ENCODE measurements at places on chromosomes 2 and 18. TPM values are rescaled to one million over a fixed set of nuclear protein-coding genes. Genes with fewer than 3 reads are reported as not detected.

GRCh38 chr2:199223791-199224190 lies 233.9 kb downstream of the SATB2 start:
- DNase-seq: no peak

DNA sequence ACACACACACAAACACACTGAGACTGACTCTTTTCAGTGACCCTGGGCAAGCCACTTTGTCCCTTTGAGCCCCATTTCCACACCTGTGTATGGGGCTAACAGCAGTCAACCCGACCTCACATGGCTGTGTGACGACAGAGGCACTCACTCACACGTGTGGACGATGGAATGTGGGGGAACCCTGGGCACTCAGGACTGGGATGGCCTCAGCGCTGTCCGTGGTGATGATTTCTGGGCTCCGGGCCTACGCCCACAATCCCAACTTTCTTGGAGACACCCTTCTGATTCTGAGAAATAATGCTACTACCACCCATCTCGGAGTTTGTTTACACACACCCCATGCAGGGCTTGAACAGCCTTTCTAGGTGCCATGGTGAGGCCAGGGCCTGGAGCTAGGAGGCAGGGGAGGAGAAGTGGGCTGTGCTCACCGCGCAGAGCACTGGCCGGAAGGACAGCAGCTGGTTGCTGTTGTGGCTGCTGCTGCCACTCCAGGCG lies 1.5 kb downstream of the CRYBA2 start:
- no peak for DNase-seq

DNA sequence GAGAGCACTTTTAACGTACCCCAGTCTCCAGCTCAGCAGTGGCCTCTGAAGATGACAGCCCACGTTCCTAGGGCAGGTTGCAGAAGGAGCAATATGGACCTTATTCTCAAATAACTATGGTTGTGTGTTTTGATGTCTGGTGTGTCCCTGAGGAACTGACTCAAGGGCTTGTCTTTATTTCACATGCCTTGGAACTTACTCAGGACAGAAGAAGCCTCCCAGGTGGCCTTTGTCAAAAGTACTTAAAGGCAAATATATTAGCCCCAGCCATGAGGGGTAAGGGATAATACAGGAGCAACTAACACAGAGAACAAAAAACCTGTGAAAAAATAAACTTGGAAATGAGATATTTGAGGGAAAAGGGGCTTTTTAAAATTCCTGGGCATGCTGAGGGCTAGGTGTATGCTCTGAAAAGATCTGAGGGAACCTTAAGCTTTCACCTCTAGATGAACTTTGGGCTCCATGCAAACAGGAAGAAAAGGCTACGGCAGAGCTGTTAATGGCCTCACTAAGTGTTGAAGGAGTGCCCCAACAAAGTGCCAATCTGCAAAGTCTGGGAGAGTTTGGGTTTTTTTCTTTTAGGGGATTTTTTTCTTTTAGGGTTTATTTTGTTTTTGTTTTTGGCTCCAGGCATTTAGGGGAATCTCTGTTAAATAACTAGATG lies 40.3 kb downstream of the SRBD1 start:
- DNase-seq: no peak

- DNase-seq: no peak
Measured at GRCh38 chr2:236576087-236576486, 6.5 kb downstream of the ACKR3 start.

- no peak for DNase-seq
Measured at GRCh38 chr2:38187541-38188011, 111.6 kb upstream of the CYP1B1 start.

DNA sequence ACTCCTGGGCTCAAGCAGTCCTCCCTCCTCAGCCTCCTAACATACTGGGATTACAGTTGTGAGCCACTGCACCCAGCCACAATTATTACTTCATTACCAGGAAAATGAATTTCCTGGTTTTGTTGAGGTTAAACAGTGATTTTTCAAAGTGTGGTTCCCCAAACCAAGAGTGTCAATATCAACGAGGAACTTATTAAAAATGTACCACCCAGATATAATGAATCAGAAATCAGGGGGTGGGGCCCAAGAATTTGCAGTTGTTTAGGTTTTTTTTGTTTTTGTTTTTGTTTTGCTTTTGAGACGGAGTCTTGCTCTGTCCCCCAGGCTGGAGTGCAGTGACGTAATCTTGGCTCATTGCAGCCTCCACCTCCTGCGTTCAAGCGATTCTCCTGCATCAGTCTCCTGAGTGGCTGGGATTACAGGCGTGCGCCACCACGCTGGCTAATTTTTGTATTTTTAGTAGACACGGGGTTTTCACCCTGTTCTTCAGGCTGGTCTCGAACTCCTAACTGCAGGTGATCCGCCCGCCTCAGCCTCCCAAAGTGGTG lies 94.1 kb downstream of the WDSUB1 start:
- no peak for DNase-seq

DNA sequence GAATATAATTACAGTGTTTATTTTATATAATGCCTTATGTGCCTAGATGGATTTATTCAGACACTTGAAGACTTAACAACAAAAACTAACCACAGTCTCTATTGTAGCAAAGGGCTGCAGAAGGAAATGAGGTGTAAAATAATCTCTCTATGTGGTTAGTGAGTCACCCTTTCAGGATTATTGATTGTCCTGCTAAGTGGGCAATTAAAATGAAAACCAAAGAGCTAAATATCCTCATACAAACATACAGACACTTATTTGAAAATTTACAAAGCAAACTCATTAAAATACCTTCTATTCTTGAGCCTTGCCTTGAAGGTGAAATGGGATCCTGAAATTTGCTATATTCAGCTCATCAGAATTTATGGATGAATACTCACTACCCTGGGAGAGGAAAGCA lies 27.7 kb upstream of the DCC start:
- DNase-seq: no peak

GRCh38 chr2:45607701-45608100 lies 3.4 kb downstream of the SRBD1 start:
- DNase-seq: no peak

- DNase-seq: no peak
Measured at GRCh38 chr2:219851801-219852481, 224.5 kb downstream of the SLC4A3 start.

DNA sequence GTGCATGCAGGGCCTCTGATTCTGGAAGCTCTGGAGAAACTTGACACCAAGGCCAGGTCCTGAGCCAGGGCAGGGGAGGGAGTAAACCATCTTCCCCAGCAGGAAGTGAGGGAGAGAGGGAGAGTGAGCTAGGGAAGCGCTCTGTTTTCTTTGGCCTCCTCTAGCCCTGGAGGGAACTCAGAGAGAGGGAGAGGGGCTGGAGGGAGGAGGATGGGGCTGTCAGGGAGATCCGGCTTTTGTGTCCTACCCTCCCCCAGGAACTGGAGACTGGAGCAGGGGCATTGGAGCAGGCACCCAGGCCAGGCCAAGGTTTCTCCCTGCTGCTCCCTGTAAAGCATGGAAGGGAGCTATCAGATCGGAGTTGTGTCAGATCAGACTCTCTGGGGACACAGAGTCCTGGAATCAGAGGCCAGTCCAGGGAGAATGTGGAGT lies 22.7 kb upstream of the PKDCC start:
- no peak for DNase-seq

DNA sequence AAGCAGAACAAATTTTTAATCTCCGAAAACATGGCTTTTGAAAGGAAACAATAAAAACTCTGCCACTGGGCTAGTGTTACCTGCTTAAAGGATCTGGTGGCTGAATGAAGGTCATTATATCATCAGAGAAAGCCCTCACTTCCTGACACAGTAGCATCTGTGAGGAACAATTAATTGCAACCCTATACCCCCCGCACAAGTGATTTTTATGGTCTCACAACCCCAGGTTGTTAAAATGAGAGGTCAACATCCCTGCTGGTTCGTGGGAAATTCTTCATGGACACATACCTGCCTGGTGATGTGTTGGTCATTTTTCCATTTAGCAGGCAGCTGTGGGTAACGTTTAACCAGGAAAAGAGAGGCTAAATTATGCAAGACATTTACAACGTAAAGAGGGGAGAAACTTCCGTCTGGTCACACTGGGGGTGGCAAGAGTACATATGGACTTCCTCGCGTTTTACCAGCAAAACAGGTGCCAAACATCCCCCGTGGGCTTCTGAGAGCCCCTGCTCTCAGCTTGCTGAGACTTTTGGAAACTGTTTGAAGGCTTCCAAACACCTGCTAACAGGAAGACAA lies 29.2 kb downstream of the NIFK start:
- no peak for DNase-seq

DNA sequence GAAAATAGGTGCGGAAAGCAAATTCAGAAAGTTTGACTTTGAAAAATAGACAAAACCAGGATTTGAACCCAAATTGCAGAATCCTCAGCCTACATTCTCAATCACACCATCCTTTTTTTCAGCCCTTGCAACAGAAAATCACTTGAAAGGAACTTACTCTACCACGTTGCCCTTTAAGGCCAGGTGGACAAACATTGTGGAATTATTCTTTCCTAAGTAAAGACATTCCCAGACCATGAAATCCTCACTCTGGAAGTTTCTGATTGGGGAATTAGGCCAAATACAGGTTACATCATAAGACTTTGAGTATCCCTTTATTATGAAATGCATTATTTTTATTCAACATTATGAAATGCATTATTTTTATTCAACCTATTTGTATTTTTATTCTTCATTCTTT lies 259.4 kb downstream of the RAD51AP2 start:
- DNase-seq: no peak

GRCh38 chr2:200741468-200742202 lies 70.1 kb upstream of the BZW1 start:
- DNase-seq: no peak

DNA sequence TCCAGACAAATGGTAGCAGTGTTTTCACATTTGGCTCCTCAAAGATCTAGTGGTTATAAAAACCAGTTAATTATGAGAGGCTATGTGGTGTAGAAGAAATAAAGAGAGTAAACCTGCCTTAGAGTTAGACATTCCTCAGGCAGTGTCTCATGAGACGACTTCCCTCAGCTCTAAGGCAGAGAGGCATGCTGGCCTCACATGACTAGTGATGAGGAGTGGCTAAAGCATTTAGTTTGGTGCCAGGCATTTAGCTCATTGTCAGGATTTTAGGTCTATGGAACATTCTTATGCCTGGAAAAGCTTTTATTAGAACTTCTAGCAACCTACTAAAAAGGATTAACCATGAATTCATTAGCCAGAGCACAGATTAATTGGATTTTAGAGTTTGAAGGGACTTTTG lies 90.3 kb downstream of the RPRM start:
- DNase-seq: no peak

GRCh38 chr2:9258953-9259399 lies 52.4 kb downstream of the ASAP2 start:
- DNase-seq: no peak

- no peak for DNase-seq
Measured at GRCh38 chr2:240647503-240648154, 22.3 kb downstream of the GPR35 start.

The CIDEA gene
- total RNA-seq: not detected

The NOP58 gene
- 151 TPM for total RNA-seq

The CNDP1 gene
- total RNA-seq: not detected

The CABYR gene
- total RNA-seq: 1.4 TPM

The TET3 gene
- 11.8 TPM for total RNA-seq

The NAT8 gene
- not detected for total RNA-seq

The SNED1 gene
- 3.8 TPM for total RNA-seq

The TMEM200C gene
- not detected for total RNA-seq

Measured in activated CD4-positive, alpha-beta memory T cell treated with anti-CD3 and anti-CD28 coated beads for 36 hours (primary cell).